Glutamatergic neuron (in vitro differentiated cells): ENCODE measurements at places on chromosomes 4 and X. TPM values are rescaled to one million over a fixed set of nuclear protein-coding genes. Genes with fewer than 3 reads are reported as not detected.

Gene PABPC5
- total RNA-seq = 9.5 TPM

Gene F9
- not detected for total RNA-seq

Gene TRAPPC2
- 25.8 TPM for total RNA-seq

Gene GPR82
- not detected for total RNA-seq

Gene HTRA3
- total RNA-seq = 0.64 TPM

Gene LGI2
- total RNA-seq = 20.5 TPM

Gene TSPAN6
- 25.7 TPM for total RNA-seq

Gene CXorf66
- not detected for total RNA-seq

Gene FUNDC1
- 19.3 TPM for total RNA-seq

Gene MAGEE1
- 7.1 TPM for total RNA-seq

Gene KANTR
- total RNA-seq = 20.0 TPM

Gene SLC49A3
- total RNA-seq = not detected

Gene MAGEA3
- total RNA-seq = not detected

Gene ADH1A
- not detected for total RNA-seq

Gene IL13RA2
- total RNA-seq = not detected

Gene ELF4
- 0.10 TPM for total RNA-seq

Gene SUPT20HL2
- 0.22 TPM for total RNA-seq

Gene CT55
- total RNA-seq = 0.34 TPM

Gene CAPN6
- not detected for total RNA-seq

Gene DUSP9
- 0.61 TPM for total RNA-seq

Gene SHOX
- 0.22 TPM for total RNA-seq

Gene TCEAL7
- 67.2 TPM for total RNA-seq

Gene BLOC1S4
- 22.5 TPM for total RNA-seq

Gene MAGEB1
- not detected for total RNA-seq

Gene SPOCK3
- total RNA-seq = 26.8 TPM

Gene EGF
- total RNA-seq = not detected

Gene C4orf51
- not detected for total RNA-seq

Gene NPFFR2
- total RNA-seq = not detected

Gene ARMCX2
- 50.1 TPM for total RNA-seq

Gene RAB41
- total RNA-seq = not detected

Gene WDR17
- 6.3 TPM for total RNA-seq

Gene IGBP1
- 44.0 TPM for total RNA-seq

Gene FAM114A1
- total RNA-seq = 1.0 TPM

Gene PLP2
- total RNA-seq = 12.2 TPM
